ENCODE measurements at places on chromosomes 3 and 15.

DNA sequence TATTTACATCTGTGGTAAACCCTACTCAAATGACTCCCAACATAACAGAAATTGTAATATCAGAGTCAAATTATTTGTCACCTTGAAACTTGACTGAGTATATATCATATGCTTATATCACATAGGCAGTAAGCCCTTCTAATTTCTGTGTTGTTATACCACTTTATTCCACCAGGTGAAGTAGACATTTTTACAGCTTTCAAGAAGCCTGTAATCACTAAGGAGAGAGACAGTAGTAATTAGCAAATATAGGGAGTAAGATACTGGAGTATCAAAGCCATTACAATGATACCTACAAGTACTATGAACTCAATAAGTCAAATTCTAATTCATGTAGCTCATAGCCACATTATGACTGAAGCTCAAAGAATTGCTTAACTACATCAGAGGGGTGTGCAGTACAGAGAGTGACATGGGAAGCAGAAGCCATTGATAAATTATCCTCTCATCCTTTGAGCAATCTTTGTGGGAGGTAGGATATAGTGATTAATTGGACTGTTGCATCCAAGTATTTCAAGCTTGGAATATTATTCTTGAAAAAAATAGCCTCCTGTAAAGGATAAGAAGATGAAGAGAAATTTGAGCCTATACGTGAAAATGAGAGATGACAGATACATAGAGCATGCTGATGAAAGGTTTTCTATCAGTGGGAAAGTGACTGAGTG lies 1005.9 kb downstream of the ZPLD1 start:
- no peak for DNase-seq

DNA sequence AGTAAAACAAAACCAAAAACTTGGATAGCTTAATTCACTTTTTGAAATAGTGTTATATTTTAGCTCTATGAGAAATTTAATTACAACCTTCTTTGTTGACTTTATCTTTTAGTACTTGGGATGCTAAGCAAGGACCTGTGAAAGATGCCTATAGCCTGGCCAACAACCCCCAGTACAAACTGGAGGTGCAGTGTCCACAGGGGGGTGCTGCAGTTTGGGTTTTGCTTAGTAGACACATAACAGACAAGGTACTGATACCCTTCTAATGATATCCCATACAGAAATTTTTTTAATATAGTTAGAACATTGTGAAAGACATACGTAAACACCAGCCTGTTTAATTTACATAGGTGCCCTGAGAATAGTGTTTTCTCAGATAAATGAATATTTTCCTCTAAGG lies 35.3 kb downstream of the CAPN7 start:
- DNase-seq = no peak

- no peak for DNase-seq
These were observed 109.8 kb downstream of the TNIK start for GRCh38 chr3:171350364-171350763.

GRCh38 chr15:99506399-99506798 lies 59.4 kb upstream of the MEF2A start:
- no peak for DNase-seq

DNA sequence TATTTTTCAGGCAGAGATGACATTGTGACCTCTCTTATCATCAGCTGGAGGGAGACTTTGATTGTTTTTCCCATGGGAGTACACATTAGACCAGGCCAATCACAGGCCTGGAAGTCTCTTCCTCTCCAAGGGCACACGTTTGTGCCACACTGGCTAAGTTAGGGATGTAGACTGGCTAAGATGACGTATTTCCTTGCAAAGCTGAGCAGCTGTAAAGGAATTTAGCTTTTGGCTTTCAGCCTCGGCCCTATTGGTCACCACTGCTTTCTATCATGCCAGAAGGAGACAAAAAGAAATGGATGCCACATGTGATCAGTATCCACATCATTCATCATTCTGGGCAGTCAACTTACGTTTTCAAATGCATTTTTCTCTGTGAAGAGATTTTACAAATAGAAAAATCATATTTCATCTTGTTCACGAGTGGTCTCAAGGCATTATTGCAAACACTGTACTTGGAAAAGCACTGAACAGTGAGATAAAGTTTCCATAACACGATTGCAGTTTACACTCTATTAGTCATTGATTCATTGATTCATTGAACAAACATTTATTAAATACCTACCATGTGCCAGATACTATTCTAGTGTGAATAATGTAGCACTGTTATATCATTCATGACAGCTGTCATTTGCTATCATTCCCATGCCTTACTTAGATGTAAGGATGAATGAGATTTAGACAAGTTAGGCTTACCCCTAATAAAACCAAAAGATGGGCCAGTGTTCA lies 27.0 kb upstream of the RNF7 start:
- no peak for DNase-seq

GRCh38 chr3:128807186-128807830 lies 72.1 kb upstream of the ACAD9 start:
- no peak for DNase-seq

GRCh38 chr3:188170461-188171459 lies 16.8 kb downstream of the LPP start:
- DNase-seq = no peak

GRCh38 chr3:197542741-197543454 lies 12.9 kb downstream of the BDH1 start:
- DNase-seq = no peak

DNA sequence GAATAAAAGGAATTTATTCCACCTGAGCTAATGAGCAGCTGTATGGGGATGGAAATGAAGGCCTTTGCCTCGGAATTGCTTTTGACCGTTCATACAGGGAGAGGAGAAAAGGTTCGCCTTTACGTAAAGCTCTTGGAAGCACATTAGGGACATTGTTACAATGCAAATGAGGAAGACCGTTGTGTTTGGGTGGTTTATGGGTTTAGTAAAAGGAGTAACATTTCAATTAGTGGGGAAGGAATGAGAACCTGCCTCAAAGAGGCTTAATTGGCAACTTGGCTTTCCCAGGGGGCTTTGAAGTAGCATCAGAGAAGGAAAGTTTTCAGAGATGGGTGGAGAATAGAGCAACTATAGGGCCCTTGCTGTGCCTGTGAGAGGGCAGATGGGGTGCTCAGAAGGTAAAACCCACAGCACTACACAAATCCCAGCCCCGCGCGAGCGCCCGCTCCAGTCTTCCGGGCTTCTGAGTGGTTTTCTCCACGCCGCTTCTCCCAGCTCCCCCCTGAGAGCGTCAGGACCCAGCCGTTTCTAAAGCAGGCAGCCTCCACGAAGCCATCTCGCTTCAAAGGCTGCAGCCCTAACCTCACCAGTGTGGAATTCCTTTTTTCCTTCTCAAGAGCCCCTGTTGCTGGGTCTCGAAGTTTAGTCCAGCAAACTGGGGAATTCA lies 192.0 kb upstream of the HES1 start:
- no peak for DNase-seq

- no peak for DNase-seq
These were observed 223.6 kb upstream of the CTNNB1 start for GRCh38 chr3:40975711-40976121.

- no peak for DNase-seq
These were observed 61.0 kb upstream of the PAQR5 start for GRCh38 chr15:69237718-69238117.

- no peak for DNase-seq
These were observed 1.5 kb downstream of the TRPC1 start for GRCh38 chr3:142725357-142725739.

DNA sequence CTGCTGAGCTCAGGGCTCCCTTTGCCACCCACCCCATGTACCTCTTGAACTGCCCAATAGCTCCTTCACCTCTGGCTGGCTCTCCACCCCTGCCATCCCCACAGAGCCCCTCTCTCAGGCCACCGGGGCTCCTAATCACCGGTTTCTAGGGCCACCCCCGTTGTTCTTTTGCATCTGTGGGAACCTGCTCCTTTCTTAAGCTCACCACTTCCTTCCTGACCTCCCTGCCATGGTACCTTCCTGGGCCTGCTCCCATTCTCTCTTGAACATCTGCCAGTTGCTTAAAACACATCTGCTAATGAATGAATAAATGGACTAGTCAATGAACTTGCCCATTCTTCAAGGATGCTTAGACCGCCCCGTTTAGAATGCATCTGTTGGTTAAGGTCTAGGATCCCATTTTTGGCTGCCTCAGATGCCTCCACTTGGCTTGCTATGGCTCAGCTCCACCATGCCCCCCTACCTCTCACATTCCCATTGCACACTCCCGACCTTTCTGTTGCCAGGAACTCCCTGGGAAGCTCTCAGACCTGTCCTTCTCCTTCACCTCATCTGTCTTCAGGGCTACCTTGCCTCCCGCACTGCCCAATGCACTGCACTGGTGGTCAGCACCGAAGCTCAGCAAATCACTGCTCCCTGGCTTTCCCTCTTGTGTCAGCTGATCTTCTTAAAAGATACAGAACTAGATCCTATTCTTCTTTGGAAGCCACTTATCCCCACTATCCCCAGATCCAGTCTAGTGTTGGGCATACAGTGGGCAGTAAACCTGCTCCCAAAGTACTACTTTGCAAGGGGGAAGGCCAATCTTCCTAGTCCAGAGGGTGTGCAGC lies 9.1 kb downstream of the AMOTL2 start:
- no peak for DNase-seq

- no peak for DNase-seq
These were observed 66.9 kb downstream of the PRICKLE2 start for GRCh38 chr3:64158334-64158733.

- DNase-seq = no peak
These were observed 275.9 kb downstream of the DOCK3 start for GRCh38 chr3:50950591-50950990.

DNA sequence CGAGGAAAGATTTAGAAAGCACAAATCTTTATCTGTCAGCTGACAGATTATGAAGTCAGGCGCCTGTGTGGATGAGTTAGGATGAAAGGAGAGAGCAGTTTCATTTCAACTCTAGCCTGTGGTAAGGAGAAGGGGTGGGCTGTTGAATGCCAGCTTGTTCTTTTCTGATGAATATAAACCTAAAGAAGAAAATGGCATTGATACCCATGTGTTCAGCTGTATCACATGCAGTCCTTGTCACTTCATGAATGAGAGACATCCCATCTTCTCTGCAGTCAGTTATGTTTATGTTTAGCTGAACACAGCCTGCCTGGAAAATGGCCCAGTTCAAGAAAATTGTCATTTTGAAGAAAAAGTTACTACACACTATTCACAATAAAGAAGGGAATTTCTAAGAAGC lies 345.7 kb upstream of the RBMS3 start:
- no peak for DNase-seq

DNA sequence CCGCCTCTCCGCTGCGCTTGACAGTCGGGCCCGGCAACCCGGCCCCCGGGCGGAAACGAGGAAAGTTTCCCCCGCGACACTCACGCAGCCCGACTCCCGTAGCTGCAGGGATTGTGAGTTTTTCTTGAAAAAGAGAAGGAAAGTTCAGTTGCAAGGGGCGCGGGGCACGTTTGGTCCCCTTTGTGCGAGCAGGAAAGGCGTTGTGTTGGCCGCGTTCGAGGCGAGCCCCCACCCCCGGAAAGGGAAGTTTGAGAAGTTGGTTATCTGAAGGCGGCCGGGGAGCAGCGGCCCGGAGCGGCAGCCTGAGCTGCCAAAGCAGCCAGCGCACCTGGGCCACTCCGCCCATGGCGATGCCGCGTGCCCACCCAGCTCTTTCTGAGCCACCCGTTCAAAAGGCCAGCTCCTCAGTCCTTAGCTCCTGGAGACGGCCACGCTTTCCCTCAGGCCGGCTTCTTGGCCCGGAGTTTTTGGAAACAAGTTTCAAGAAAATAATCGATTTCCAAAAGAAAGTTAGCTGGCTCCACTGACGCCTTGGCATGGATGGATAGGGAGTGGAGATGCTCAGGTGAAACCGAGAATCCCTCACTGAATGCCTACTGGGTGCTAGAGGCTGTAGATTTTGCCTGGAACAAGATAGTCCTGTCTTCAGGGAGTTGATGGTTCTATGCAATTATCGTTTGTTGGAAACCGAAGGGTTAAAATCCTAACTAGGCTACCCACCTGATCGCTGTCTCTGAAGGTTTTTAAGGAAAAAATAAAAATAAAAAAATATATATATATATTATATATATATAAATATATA lies 832 bp downstream of the TGFBR2 start:
- peak; percentile 51 for DNase-seq

- no peak for DNase-seq
These were observed 72.8 kb downstream of the KCNH8 start for GRCh38 chr3:19221081-19221480.

- no peak for DNase-seq
These were observed 66.0 kb downstream of the TRIM71 start for GRCh38 chr3:32883817-32884216.

DNA sequence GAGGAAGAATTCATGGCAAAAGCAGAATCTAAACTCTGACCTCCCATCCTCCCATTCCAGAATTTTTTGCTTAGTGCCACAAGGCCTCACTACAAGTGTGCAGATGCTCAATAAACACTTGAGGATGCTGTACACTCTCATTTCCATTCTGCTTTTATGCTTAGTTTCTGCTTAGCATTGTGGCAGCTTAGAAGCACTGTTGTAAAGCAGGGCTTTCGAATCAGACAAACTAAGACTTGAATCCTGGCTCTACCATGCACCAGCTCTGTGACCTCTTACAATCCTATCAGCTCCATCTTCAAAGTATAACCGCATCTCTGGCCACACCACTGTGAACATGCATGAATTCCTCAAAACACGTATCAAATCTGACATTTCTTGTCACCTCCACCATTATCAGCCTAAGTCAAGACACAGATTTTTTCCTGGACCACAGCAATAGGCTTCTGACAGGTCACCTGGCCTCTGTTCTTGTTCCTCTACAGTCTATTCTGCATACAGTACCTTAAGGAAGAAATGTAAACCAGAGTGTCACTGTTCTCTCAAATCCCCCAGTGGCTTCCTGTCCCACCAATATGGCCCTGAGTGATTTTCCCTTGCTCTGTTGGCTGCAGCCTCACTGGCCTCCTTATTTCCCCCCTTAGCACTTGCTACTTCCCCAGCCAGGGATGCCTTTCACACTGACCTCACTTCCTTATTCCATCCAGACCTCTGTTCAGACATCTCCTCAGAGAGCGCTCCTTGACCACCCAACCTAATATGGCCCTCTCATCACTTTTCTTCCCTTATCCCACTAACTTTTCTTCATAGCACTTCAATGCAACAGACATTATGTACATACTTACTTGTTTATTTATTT lies 8.1 kb upstream of the PHC3 start:
- DNase-seq = no peak
